Right renal pelvis (tissue), 4 donors: ENCODE measurements at places on chromosomes 1 and 21.

GRCh38 chr1:7247791-7248548 is 462.7 kb downstream of the CAMTA1 start:
- DNase-seq = no peak

- no peak for DNase-seq
These were observed 148.2 kb downstream of the FCRL5 start for GRCh38 chr1:157404063-157404501.

DNA sequence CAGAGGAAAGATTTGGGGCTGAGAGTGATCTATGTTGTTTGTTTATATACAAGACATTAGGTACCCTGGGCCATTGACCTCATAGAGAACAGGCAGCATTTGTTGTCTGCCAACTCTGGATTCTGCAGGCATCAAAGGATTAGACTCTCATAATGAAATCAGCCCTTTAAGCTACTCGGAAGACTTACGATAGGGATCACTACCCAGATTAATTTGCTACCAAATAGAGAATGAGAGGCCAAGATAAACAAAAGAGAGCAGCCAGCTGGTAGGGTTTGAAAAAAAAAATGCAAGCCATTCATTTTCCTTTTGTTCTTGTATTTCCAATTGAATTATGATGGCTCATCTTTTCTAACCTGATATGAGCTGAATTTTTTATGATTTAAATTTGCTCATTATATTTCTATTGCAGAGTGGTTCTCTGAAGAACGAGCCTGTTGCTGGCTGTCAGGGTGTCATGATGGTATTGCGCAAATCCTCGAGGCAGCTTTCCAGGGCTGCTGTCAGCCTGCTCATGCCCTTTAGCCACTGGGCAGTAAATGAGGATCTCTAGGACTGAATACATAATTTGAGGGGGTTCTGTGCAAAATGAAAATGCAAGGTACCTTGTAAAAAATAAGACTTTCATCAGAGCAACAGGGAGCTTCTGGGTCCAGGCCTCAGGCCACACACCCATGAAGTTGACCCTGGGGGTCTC is 116.4 kb upstream of the KCNJ15 start:
- peak; percentile 25 for DNase-seq

DNA sequence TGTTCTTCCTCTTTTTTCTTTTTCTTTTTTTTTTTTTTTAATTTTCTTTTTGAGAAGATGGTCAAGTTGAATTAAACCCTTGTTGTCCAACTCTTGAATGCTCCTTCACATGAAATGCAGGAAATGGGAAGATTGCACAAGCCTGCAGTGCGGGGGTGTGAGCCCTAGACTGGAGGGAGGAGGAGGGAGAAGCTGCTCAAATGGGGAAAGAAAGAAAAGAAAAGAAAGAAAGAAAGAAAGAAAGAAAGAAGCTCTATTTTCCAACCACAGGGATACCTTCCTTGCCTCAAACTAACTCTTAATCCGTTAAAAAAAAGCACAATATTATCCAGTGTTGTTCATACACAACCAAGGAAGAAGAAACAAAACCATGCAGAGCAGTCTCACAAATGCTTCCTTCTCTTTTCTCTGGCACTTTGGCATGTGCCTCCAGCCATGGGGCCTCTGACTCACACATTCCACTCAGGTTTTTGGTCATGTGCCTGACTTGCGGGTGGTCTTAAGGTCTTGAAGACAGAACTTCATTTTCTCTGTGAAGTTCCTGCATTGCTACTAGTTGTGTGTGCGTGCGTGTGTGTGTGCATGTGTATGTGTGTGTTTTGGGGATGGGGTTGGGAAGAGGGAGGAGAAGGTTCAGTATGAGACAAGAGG is 276.1 kb downstream of the RPS6KC1 start:
- no peak for DNase-seq

GRCh38 chr21:45433301-45433700 is 28.3 kb downstream of the COL18A1 start:
- DNase-seq = no peak

DNA sequence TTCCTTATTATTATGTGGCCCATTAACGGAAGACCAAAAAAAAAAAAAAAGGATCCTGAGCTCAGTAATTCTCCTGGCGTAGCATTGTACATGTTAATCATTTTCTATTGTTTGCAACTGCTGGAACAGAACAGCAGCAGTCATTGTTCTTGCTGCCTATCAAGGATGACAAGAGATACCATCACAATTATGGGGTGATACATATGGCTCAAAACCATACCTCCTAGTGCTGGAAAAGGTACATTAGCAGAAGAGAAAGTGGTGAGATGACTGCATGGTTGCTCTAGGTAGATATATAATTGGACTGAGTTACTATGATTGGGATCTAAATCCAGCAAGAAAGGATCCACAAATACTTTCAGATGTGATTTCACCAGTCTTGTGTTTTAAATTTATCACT is 13.3 kb upstream of the TLR5 start:
- no peak for DNase-seq

- no peak for DNase-seq
These were observed 45.5 kb downstream of the TNFSF4 start for GRCh38 chr1:173161510-173162221.

DNA sequence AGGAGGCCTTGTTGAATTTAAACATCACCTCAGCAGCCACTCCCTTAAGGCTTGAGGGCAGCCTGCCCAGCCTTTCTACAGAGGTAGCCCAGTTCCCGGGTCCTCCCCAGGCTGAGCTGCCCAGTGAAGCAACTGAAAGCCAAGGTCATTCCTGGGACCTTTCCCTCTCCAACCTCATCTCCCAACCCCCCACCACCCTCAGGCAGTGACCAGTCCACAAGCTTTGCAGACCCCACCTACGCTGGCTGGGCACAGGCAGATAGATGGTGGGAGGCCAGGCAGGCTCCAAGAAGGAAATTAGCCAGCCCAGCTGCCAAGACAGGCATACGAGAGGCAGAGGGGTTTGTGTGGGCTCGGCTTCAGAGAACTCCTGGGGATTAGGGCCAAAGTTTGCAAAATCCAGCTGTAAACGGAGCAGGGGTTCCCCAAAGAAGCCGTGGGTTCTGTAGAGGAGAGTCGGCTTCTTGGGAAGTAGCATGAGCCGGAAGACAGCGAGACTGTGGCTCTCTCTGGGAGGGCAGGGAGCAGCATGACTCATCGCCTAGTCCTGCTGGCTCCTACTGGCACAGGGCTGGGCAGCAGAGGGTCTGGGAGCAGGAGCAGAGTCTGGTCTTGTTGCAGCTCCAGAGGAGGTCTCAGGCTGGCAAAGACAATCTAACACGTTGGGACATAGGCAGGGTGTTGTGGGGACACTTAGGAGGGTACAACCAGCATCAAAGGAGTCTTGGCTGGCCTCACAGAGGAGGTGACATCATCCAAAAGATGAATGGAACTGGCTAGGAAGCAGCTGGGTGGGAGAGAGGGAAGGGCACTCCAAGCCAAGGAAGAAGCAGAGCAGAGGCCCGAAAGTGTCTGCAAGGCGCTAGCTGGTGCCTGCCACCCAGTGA is 2.8 kb upstream of the ZC3H12A start:
- DNase-seq = no peak
